Right kidney (tissue), 9 donors: ENCODE measurements at places on chromosomes 1 and 21.

DNA sequence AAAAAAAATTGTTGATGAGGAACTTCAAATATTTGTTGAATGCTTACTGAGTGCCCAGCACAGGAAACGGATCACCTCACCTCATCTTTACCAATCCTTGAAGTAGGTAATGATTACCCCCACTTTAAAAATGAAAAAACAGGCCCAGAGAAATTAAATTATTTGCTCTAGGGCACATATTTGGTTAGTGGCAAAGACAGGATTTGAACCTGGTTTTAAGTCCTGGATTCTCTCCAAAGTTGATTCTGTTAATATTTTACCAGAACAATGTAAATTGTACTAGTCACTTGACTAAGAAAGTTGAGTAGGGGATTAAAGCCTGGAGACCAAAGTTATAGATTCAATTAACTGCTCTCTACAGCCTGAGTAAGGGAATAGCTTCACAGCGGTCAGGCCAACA lies 97.9 kb downstream of the GIPC2 start:
- DNase-seq: no peak

GRCh38 chr1:18705811-18706210 lies 75.2 kb downstream of the PAX7 start:
- no peak for DNase-seq

- DNase-seq: no peak
These were observed 155.9 kb downstream of the LYPLAL1 start for GRCh38 chr1:219329578-219329977.

- no peak for DNase-seq
These were observed 79.7 kb upstream of the LPGAT1 start for GRCh38 chr1:211910113-211910884.

- DNase-seq: no peak
These were observed 36.6 kb downstream of the FOXO6 start for GRCh38 chr1:41397753-41398330.

GRCh38 chr1:199545780-199546179 lies 481.7 kb upstream of the NR5A2 start:
- no peak for DNase-seq
